ENCODE measurements at places on chromosomes 4 and X.

DNA sequence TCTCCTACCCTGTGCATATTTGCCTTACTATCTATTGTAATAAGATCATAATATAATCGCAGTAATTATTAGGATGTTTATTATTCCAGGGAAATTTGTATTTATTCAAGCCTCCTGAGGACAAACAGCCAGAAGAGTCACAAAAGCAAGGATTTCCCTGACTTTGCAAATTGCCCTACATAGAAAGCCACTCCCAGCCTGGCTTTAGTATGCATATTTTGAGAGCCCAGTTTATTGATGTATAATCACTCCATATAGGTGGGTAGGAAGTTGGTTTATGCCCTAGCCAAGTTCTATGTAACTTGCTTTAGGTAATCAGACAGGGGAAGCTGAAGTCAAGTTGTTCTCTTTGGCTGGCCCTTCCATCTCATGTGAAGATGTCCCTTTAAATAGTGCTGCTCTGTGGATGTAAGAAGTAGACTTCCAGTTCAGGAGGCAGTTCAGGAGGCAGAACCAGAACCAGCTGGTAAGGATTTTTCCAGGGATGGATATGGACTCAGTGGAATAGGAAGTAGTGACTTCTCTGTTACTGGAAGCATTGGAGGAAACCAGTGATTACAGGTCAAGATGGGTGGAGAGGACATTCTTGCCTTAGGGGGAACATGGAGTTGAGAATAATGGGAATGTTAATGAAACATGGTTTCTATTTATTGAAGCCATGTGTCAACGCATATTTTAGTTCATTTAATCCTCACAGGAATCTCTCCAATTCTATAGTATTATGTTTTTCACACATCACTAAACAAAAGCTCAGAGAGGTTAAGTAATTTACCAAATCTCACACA is 70.5 kb upstream of the KIT start:
- no peak for DNase-seq

DNA sequence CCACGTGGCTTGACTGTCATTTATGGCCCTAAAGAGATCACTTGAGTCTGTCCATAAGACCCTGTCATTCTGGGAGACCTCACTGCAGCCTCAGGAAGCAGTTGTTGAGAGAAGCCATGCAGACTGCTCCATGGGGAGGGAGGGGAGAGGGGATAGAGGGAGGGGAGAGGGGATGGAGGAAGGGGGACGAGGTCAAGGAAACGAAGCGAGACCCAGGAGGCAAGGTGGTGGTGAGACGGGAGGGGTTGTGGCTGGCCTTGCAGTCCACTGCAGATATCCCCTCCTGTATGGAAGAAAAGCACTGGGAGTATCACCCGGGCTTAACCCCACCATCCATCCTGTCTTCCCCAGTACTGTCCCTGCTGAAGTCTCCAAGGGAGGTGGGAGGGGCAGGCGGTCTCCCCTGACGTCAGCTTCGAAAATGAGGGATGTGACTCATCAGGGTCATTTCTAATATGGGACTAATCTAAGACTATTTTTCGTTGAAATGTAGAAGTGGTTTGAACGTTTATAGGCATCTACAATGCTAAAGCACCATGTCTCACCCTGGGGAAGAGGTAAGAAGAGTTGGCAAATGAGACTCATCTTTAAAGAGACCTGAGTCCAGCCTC is 5.6 kb downstream of the TMEM255A start:
- no peak for DNase-seq

DNA sequence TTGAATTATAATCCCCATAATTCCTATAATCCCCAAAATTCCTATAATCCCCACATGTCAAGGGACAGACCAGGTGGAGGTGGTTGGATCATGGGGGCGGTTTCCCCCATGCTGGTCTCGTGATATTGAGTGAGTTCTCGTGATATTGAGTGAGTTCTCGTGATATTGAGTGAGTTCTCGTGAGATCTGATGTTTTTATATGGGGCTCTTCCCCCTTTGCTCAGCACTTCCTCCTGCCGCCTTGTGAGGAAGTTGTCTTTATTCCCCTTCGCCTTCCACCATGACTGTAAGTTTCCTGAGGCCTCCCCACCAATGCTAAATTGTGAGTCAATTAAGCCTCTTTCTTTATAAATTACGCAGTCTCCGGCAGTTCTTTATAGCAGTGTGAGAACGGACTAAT is 36.6 kb upstream of the GPR78 start:
- no peak for DNase-seq

- no peak for DNase-seq
Observed at GRCh38 chrX:50082741-50083140, 118.1 kb downstream of the AKAP4 start.

- DNase-seq = no peak
Observed at GRCh38 chr4:65670331-65671031, at the start of gene EPHA5. TSS of gene EPHA5 (minus strand) at chr4:65670489. CDS start at chr4:65669742, 747 bp downstream.

DNA sequence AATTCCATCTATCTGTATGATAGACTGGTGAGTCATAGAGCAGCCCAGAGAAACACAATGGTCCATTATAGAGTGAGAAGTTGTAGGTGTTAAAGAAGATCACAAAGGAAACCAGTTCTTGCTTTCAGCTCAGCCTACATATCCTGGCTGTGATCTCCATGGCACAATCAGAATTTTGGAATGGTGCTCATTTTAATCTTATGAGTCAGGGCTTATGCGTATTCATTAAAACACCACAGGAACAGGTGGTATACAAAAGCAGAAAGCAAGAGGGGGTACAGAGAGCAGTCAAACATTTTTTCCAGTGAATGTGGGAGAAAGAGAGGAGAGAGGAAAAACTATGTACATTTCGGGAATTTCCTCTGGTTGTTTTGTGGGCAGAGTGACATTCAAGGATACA is 126.9 kb downstream of the MFAP3L start:
- DNase-seq = no peak

GRCh38 chr4:32140636-32141035 is 1420.5 kb downstream of the PCDH7 start:
- DNase-seq = no peak

- no peak for DNase-seq
Observed at GRCh38 chr4:169861593-169861992, 103.8 kb upstream of the HPF1 start.

GRCh38 chr4:121239951-121240350 is 75.8 kb upstream of the TNIP3 start:
- DNase-seq = no peak

DNA sequence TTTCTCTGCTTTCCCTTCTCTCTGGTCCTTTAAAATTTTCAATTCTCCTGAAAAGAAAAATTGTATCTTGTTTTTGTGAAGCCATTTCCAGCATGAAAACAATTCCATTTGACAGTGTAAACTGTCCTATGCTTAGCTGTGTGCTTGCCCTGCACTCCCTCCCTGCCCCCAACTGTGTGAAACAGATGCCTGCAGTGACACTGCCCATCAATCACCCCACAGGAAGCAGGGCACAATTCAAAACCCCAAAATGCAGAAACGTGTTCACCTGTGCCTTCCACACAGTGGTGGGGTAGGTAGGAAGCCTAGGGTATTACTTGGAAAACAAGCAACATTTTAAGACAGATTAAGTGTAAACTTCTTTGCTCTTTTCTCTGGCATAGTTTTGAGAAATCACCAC is 6.2 kb upstream of the FHDC1 start:
- no peak for DNase-seq

- DNase-seq = no peak
Observed at GRCh38 chrX:148815218-148815961, 315.0 kb downstream of the AFF2 start.

- DNase-seq = no peak
Observed at GRCh38 chr4:15690020-15690809, 8.6 kb downstream of the FAM200B start.

DNA sequence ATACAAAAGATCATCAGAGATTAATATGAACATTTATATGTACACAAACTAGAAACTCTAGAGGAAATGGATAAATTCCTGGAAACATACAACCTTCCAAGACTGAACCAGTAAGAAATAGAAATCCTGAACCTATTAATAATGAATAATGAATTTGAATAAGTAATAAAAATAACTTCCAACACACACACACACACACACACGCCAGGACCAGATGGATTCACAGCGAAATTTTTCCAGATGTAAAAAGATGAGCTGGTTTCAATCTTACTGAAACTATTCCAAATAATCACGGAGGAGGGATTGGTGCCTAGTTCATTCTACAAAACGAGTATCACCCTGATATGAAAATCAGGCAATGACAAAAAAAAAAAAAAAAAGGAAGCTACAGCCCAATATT is 1095.0 kb downstream of the FAT4 start:
- DNase-seq = no peak

GRCh38 chrX:20354505-20354904 is 87.8 kb upstream of the RPS6KA3 start:
- DNase-seq = no peak

GRCh38 chr4:8698341-8699062 is 105.9 kb downstream of the CPZ start:
- DNase-seq = no peak

GRCh38 chrX:19725641-19726040 is 161.8 kb downstream of the SH3KBP1 start:
- DNase-seq = no peak

- DNase-seq = no peak
Observed at GRCh38 chrX:130119312-130119898, 9.1 kb upstream of the ELF4 start.

DNA sequence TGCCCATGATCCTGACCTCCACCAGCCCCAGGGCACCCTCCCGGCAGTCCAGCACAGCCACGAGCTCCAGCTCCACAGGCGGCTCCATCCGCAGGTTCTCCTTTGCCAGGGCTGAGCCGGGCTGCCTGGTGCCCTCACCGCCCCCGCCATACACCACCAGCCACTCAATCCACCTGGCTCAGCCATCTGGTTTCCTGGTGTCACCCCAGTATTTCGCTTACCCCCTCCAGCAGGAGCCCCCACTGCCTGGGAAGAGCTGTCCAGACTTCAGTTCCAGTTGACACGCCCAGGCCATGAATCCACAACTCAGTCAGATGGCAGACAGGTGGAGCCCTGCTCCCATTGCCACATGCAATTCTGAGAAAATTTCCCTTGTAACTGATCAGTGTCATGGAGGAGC is 3.9 kb downstream of the SHISA3 start:
- DNase-seq = no peak

DNA sequence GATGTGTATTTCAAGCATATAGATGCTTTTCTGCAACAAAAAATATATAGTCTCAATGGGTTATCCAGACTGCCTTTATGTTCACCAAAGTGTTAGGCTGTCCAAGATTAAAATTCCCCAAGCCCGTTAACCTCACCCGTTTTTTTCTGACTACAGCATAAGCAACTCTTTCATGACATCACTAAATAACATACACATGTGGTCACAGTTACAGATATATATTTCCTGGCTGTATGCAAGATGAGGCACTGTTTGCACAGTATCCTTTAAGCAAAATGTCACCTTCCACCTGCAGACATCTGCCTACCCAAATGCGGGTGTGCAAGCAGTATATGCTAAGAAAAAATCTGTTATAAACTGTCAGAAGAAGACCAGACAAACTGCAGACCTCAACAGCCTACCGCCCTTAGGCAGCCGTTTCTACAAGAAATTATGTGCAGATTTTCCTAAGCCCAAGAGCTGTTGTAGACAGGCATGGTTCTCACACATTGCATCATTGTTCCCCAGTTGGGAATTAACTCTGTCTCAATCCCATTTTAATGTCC is 183.1 kb upstream of the MXRA5 start:
- DNase-seq = no peak

DNA sequence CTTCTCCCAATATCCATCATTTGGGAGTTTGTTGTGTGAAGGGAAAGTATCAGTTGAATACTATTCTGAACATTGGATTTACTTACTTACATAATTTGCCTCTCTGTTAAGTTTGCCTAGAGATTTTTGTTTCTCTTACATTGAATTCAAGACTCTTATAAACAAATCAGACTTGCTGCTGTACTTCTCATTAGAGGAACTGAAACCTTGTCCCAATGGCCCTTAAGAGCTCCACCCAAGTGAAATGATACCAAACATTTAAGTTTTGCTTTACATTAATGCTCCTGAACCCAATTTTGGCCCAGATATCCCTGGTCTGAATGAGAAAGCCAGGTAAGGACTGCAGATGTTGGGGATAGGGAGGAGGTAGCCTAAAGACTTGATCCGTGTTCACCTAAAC is 32.0 kb downstream of the HAND2 start:
- no peak for DNase-seq

- no peak for DNase-seq
Observed at GRCh38 chrX:649166-649565, 18.6 kb downstream of the SHOX start.

DNA sequence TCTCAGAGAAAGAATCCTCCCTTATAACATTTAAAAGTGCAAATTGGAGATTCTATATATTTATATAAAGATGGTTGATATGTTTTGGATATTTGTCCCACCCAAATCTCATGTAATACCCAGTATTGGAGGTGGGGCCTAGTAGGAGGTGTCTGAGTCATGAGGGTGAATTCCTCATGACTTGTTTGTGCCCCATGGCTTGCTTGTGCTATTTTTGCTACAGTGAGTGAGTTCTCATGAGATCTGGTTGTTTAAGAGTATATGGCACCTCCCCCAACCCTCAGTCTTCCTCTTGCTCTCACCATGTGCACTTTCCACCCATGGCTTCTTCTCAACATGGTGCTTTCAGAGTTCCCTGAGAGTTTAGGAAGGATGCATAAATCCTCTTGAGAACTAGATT is 9.5 kb upstream of the ANKRD50 start:
- DNase-seq = no peak
